CD4-positive, alpha-beta T cell treated with Interleukin-10 for 1 hour (primary cell): ENCODE measurements at places on chromosomes 6 and 20.

GRCh38 chr6:1554476-1555310, 55.0 kb upstream of the FOXC1 start:
- DNase-seq: peak; percentile 70

DNA sequence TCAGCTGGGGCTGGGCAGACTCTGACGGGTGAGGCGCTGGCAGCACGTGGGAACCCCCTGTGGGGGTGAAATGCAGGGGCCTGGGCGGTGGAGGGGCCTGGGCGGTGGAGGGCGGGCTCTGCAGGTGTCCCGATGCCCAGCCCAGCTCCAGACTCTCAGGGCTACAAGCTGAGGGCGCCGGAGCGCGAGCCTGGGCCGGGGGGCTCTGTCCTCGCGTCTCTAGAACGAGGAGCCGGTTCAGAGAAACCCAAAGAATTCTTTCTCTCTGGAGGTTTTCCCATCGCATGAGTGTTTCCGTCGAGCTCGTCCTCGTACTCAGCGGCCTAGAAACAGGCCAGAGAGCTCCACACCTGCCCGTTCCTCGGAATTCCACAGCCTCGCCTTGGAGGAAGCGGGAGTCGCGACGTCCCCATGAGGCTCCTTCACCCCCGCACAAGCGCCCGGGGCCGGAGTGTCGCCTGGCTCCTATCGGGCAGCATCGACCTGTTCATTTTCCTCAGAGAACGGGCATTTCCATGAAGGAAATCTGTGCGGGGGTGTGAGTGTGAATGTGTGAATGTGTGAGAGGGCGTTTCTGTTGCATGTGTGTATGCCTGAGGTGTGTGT, 76.9 kb downstream of the SMOC2 start:
- DNase-seq: no peak

- DNase-seq: no peak
Measured at GRCh38 chr6:160972111-160972510, 19.5 kb upstream of the MAP3K4 start.

DNA sequence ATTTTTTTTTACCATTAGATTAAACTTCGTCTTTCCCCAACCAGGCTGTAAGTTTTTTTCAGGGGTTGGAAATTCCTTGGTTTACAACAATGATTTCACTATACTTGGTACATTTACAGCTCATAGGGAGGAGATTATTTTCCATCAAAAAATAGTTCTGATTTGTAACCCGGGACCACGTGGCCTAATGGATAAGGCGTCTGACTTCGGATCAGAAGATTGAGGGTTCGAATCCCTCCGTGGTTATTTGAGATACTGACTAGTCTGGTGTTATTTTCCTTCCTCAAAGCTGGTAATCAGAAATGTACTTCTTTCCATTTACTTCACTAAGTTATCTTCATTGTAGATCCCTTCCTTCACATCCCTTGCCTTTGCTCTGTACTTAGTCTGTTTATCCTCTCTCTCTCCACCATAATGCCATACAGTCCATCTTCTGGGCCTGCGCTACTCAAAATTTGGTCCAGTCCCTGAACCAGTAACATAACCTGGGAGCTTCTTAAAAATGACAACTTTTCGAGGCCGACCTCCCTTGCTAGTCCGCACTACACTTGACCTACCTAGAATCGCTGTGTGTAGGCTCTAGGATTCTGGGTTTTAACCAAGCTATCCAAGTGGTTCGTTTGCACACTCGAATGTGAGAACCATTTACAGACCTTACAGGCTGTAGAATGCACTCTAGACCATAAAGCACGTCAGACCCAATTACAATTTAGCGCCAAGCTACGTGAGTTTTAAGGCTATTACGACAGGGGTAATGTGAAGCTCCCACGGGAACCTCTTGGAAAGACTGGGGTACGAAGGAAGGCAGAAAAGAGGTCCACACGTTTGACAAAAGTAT, 42.1 kb upstream of the BTN3A2 start:
- peak; percentile 86 for DNase-seq

GRCh38 chr6:106553440-106553839, 75.9 kb downstream of the RTN4IP1 start:
- DNase-seq: no peak

- DNase-seq: no peak
Measured at GRCh38 chr20:7159903-7160302, 392.4 kb downstream of the BMP2 start.

DNA sequence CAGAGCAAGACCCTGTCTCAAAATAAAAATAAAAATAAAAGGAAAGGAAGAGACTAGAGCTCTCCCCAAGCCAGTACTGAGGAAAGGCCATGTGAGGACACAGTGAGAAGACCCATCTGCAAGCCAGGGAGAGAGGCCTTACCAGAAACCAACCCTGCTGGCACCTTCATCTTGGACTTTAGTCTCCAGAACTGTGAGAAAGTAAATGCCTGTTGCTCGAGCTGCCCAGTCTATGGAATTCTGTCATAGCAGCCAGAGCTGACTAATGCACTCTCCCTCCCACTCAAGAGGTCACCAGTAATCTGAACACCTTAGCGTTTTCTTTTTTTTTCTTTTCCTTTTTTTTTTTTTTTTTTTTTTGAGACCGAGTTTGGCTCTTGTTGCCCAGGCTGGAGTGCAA, 7.3 kb upstream of the PRPH2 start:
- DNase-seq: no peak

DNA sequence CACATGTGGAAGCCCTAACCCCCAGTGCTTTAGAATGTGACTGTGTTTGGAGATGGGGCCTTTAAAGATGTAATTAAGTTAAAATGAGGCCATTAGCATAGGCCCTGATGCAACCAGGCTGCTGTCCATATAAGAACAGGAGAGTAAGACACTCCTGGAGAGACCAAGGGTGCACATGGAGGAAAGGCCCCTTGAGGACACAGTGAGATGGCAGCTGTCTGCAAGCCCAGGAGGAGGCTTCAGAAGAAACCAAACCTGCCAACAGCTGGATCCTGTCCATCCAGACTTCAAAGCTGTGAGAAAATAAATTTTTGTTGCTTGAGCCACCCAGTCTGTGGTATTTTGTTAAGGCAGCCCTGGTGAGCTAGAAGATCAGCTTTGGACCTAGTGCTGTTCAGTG, 16.8 kb upstream of the SNRPB2 start:
- no peak for DNase-seq
